ENCODE measurements at places on chromosomes 2 and 18.

- no peak for DNase-seq
Observed at GRCh38 chr2:37674946-37675345, 3.5 kb upstream of the CDC42EP3 start.

DNA sequence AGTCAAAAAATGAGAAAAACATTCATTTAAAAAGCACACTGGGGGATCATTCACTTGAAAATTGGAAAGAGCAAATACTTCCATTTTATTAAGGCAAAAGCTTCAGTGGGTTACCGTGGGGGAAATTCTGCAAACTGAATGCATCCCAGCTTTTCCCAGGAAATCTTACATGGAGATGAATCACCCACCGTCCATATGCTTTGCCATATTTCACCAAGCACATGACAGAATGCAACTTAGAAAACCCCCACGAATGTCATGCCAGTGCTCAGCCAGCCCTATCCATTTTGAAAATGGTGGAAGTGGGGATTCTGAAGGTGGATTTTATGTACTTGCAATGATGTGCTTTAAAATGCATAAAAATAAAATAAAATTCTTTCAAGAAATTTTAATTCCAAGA, 485.5 kb upstream of the ID2 start:
- no peak for DNase-seq

DNA sequence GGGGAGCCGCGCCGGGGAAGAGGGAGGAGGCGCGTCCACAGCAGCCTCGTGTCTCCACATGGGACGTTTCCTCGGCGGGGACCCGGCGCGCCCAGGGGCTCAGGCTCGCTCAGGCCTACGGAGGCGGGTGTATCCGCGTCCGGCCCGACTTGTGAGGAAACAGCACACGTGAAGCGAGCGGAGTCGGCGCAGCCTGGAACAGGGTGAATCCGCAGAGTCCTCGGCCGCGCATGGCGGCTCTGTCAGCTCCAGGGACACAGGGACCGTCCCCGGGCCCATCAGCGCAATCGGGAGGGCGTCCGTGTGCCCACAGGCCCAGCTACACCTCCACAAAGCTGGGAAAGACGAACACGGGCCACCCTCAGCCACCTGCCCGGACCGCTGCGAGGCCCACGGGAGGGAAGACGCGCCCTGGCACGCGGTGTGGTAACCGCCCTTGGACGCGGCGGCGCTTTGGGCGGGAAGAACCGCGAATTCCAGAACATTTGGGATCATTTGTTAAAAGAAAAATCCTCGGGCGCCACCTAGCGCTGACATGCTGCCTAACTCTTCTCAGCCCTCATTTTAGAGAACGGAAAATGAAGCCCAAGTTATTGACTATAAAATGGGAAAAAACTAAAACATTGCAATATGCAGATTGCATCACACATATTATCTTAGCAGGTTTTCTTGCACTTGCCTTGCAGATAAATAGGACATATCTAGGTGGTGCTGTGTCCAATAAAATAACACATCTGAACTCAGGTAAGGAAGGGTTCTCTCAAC, 40.4 kb downstream of the TMEM18 start:
- peak; percentile 8 for DNase-seq

DNA sequence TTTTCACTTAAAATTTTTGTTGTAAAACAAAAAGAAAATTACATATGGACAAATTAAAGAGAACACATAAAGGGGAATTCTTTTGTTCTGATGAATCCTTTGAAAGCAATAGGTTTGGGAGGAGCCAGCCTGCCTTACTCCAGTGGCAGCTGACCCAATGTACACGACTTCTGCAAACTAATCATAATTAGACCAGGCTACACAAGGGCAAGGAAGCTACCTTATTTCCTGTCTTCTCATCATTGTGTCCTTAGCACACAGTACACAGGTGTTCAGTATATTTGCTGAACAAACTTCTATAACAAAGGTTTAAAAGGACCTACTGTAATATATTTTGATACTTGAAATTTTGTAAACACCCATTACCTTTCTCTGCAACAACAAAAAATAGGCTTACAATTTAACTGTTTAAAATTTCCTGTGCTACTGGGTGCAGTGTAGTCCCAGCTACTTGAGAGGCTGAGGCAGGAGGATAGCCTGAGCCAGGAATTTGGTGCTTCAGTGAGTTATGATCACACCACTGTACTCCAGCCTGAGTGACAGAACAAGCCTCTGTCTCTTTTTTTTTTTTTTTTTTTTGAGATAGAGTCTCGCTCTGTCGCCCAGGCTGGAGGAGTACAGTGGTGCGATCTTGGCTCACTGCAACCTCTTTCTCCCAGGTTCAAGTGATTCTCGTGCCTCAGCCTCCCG, 18.9 kb downstream of the KCNG3 start:
- no peak for DNase-seq

GRCh38 chr2:107585851-107586250, 240.8 kb upstream of the RGPD4 start:
- no peak for DNase-seq

GRCh38 chr2:10514273-10514672, 66.1 kb upstream of the ODC1 start:
- no peak for DNase-seq

DNA sequence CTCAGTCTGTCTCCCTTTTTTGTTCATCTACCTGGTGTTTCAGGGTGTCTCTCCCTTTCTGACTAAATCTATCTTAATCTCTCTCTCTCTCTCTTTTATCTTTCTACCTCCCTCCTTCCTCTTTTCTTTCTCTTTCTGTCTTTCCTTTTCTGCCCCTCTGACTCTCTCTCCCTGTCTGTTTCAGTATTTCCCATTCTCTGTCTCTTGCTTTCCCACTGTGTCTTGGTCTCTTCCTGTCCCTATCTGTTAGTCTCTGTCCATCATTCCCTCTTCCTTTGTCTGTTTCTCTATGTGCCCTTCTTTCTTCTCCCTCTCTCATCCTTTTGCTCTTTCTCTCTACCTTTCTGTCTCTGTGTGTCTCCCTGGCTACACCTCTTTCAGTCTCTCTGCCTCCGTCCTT, 56.7 kb downstream of the R3HDM1 start:
- DNase-seq, result no peak

DNA sequence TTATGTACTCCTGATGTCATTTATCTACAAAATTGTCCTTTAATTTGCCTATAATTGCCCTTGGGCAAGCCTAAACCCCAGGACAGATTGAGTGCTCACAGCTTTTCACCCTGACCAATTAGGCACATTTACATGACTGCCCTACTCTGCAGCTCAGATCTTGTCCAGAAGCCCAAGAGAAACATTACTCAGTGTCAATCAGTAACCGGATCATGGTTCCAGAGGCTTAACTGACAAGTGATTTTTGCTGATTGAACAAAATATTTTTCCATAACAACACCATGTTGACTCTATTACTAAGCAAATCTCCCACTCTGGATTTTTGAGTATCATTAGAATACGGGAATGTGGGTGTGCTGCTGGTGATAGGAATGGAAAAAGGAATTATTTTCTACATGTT, 465.4 kb upstream of the TNP1 start:
- no peak for DNase-seq
